ENCODE measurements at places on chromosomes 1 and 21.

DNA sequence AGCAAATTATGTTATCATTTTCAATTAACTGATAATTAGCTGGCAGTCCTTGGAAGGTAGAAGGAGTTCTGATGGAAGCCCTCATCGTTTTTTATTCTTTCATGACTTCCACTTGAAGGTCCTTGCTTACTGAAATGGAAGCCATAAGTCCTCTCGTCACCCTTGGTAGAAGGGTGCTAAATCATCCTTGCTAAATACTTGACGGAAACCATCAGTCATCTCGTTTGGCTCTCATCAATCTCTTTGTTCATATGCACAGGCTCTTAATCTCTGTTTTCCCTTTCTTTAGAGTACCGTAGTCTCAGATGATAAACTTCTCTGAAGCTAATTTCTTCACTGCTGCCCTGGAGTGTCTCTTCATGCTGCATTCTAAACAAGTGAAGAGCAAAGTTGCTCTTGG is 34.5 kb downstream of the UCK2 start:
- DNase-seq: no peak

GRCh38 chr1:188433425-188433824 is 1604.7 kb downstream of the PLA2G4A start:
- no peak for DNase-seq

GRCh38 chr1:232709386-232709785 is 79.5 kb upstream of the SIPA1L2 start:
- no peak for DNase-seq

- DNase-seq: no peak
These were observed 90.6 kb downstream of the HIVEP3 start for GRCh38 chr1:41827991-41828570.

Data from NCI-H146 (cell line).